Right renal pelvis (tissue), 4 donors: ENCODE measurements at places on chromosomes 4 and X. TPM values are rescaled to one million over a fixed set of nuclear protein-coding genes. Genes with fewer than 3 reads are reported as not detected.

- DNase-seq: peak; percentile 22
These were observed at the start of gene BEX1 for GRCh38 chrX:103063918-103064434. Gene BEX1 (minus strand): TSS chrX:103064171. CDS start chrX:103063274, 897 bp downstream.

DNA sequence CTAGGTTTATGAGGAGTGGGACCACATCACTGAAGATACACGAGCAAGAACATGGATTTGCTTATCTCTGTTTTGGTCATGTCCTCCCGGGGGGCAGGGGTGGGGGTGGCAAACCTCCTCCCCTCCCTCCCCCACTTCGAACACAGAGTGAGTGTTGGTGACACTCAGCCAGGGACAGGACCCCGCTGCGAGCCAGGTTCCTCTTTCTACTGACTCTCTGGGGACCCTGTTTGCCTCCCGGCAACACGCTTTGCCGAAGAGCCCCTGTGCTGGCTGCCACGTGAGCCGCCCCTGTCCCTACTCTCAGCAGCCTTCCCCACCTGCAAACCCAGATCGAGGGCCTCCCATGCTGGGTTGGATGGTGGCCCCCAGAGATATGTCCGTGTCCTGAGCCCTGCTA, 34.7 kb downstream of the P2RY8 start:
- DNase-seq: no peak

- DNase-seq: no peak
These were observed 12.8 kb downstream of the TBC1D9 start for GRCh38 chr4:140743194-140743931.

Gene MAGEB1
- polyA plus RNA-seq: not detected

DNA sequence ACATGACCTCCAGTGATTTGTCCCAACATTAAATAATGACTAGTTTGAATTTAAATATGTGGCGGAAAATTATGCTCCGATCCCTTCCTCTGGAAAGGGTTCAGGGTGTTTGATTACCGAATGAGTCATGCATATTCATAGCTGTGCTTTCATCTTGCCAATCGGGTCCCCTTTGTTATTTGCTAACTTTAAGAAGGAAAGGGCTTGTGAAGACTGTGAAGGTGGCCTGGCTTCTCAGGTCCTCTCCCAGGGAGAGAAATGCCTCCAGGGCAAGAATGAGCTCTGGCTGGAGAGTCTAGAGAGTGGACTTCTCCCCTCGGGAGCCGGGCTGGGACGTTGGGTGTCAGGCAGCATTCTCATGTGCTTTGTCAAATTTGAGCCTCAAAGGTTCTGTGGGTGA, 155.5 kb upstream of the PSAPL1 start:
- DNase-seq: no peak

DNA sequence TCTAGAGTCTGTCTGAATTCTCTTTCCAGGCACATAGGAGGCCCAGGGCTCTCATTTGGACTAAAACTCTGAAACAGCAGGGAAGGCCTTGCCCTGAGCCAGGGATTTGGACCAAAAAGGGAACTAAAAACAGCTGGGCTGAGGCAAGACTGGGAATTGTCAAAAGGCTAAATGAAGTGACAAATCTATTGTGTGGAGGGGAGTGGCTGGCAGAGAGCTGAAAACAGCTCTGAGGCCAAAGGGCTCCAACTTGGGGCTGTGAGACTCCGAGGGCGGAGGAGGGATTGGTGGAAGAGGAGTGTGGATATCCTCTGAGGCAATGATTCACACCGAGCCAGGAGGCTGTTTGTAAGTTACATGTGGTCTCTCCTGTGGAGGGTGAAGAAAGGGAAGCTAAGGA, 63.2 kb downstream of the PHEX start:
- no peak for DNase-seq

GRCh38 chrX:16185725-16186136, 18.4 kb downstream of the MAGEB17 start:
- DNase-seq: no peak

Gene SSX2B
- not detected for polyA plus RNA-seq

DNA sequence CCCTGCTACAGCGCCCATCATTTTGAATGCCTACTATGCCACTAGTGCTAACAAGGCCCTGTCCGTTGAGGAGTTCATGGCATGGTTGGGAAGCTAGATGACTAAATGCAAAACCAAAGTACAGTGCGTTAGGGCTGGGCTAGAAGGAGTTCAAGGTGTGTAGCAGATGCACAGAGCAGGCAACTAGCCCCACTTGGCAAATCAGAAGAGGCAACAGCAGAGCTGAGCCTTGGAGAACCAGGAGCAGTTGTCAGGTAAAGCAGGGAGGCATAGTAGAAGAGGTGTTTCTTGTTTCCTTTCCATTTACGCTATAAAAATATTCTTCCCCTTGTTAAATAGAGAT, 146.6 kb upstream of the CPEB2 start:
- DNase-seq: no peak

Gene NAP1L3
- polyA plus RNA-seq: 13.8 TPM

DNA sequence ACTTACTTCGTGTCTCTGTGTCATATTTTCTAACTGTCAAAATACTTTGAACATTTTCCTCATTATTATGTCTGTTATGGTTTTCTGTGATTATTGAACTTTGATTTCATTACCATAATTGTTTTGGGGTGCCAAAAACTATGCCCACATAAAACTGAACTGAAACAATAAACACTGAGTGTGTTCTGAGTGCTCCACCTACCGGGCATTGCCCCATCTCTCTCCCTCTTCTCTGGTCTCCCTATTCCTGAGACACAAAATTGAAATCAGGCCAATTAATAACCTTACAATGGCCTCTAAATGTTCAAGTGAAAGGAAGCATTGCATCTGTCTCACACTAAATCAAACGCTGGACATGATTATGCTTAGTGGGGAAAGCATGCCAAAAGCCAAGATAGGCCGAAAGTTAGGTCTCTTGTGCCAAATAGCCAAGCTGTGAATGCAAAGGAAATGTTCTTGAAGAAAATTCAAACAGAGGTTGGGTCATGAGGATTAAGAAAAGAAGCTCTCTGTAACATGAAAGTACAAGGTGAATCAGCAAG, 972.3 kb downstream of the PCDH7 start:
- no peak for DNase-seq

Gene HSFX2
- polyA plus RNA-seq: 0.51 TPM

Gene UGT8
- 66.4 TPM for polyA plus RNA-seq

Gene DRP2
- polyA plus RNA-seq: 1.9 TPM

GRCh38 chrX:19990151-19990555, 708 bp downstream of the BCLAF3 start:
- no peak for DNase-seq

- DNase-seq: no peak
These were observed 44.8 kb upstream of the HERC6 start for GRCh38 chr4:88333741-88334405.

GRCh38 chrX:53294024-53294648, 12.8 kb upstream of the IQSEC2 start:
- no peak for DNase-seq

DNA sequence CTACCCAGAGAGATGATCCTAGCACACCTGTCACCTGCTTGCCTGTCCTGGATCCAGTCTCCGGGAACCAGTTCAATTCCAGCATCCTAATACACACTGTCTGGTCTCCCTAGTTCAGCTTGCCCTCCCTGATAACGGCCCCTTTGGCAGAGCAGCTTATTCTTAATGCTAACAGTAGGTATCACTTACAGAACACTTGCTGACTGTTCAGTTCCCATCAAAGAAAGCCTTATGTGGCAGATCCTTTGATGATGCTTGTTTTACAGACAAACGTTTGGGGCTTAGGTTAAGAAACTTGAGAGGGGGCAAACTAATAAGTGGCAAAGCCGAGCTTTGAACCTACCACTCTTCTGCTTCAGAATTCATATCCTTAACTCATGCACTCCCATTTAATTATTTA, 890 bp downstream of the RASSF6 start:
- DNase-seq: no peak

Gene HTR2C
- polyA plus RNA-seq: 0.72 TPM

Gene FABP2
- polyA plus RNA-seq: 1.2 TPM

Gene GNRHR
- polyA plus RNA-seq: 0.60 TPM

GRCh38 chr4:186787536-186787935, 63.9 kb upstream of the FAT1 start:
- no peak for DNase-seq

- DNase-seq: no peak
These were observed 919 bp upstream of the SEC24B start for GRCh38 chr4:109432696-109433095.

DNA sequence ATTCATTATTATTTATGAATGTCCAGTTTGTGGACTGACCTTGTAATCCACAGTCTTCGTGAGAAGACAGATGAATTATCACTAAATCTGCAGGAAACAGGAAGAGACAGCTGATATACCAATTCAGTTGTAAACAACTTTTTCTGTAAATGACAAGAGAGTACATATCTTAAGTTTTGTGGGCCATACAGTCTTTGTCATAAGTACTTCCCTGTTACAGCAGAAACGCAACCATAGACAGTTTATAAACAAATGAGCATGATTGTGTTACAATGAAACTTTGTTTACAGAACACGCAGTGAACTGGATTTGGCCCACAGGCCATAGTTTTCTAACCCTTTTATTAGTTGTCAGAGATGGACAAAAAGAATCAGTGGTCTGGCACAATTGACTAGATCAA, 443.4 kb downstream of the PDGFC start:
- DNase-seq: no peak

GRCh38 chr4:128879283-128879682, 69.8 kb downstream of the JADE1 start:
- no peak for DNase-seq

GRCh38 chr4:83197555-83198235, 83.2 kb upstream of the PLAC8 start:
- no peak for DNase-seq
